NCI-H1930 (cell line): ENCODE measurements at places on chromosomes 16 and 17.

DNA sequence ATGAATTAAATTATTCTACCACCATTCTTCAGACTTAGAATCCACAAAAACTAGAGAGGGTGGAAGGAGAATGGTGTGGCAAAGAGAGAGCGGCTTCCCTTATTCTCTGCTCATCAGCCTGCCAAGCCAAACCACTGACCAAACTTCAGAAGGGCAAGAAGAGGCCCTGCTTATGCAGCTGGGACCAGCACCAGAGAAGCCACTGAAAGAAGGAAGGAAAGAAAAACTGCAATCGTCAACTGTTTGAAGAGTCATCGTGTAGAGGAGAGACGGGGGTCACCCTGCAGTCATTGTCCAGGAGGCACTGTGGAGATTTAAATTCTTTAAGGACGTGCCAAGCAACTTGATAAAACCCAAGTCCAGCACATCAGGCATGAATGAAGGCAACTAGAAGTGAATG lies 15.6 kb downstream of the PMP22 start:
- DNase-seq, result no peak

DNA sequence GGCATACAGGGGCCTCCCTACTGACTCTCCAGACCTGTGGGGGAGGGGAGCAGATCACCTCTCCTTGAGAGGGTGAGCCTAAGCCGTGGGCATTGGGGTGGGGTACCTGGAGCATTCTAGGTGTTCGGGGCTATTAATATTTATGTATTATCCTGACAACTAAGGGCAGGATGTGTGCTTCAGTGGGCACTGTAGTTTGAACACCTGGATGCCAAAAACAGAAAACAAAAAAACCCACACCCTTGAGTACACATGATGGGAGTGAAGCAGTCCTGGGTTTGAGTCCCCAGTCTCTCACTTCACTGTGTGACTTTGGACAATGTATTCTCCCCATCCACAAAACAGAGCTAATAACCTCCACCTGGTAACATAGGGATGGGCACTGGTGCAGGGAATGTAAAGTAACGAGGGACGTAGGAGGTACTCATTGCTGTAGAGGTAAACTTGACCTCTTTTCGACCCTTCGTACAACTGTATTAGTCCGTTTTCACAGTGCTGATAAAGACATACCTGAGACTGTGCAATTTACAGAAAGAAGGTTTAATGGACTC lies 257.8 kb downstream of the CPPED1 start:
- DNase-seq, result no peak

- no peak for DNase-seq
Observed at GRCh38 chr16:50610331-50611262, 62.4 kb downstream of the NKD1 start.

DNA sequence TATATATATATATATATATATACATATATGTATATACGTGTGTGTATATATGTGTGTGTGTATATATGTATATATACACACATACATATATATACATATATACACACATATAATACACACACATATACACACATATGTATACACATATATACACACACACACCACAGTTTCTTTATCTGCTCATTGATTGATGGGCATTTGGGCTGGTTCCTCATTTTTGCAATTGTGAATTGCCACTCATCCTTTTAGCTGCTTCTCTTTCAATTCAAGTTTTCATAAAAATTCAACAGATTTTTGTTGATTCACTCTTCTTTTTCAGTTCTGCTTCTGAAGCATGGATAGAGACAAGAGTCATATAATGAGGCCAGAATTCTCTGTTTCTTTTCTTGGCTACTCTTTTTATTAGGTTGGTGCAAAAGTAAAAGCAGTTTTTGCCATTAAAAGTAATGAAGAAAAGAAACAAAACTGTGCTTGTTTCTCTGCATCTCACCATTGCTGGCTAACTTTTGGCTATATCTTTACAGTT lies 44.5 kb downstream of the SLFN5 start:
- DNase-seq, result no peak

GRCh38 chr16:52837251-52837650 lies 215.4 kb downstream of the CHD9NB start:
- no peak for DNase-seq

DNA sequence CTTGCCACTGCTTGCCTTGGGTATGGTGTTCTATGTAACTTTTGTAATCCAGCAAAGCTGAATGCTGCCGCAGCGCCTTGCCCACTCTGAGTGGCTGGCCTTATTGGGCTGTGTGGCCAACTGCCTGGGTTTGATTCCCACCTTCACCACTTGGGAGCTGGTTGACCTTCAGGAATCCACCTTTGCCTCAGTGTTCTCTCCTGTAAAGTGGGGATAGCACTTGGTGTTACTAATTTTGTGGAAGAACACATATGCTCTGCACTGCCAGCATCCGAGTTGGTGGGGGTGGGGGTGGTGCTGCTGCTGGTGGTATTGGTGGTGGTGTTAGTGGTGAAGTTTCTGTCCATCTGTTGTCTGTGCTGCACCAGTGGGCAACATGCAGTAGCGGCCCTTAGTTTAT lies 32.8 kb downstream of the AKAP1 start:
- no peak for DNase-seq

GRCh38 chr17:7782240-7782639 lies 51.8 kb upstream of the KDM6B start:
- DNase-seq, result no peak

DNA sequence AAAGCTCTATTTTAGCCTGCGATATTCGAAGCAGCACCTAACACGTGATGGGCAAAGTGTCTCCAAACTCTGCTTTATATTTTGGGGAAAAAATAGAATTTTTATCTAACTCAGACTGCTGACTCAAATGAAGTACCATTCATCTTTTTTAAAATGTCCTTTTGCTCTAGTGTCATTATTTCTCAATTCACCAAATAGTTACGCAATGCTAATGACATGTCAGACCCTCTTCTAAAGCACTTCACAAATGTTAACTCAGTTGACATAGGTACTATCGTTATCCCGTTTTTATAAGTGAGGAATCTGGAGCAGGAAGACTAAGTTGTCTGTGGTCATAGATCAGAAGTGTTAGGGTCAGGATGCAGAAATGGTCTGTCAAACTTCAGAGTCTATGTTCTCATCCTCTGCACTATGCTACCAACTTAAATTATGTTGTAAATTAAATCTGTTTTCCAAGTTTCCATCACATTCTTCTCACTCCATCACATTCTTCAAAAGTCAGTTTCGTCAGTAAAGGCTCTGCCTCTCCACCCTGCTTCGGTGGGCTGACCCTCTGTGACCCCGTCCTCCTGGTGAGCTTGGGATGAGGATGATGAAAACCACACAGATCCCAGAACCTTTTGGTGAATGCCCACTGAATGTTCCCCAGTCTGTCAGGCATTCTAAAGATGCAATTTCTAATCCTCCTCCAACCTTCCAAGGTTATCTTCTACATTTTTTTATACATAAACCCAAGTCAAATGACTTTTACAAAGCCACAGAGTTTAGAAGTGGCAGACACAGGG lies 102.8 kb downstream of the ADAMTS18 start:
- DNase-seq, result no peak

GRCh38 chr16:86492961-86493629 lies 17.2 kb upstream of the FOXF1 start:
- DNase-seq, result no peak

GRCh38 chr16:19599968-19600716 lies 44.6 kb downstream of the VPS35L start:
- DNase-seq, result no peak
